ENCODE measurements at places on chromosomes 3 and 15.

GRCh38 chr3:68878322-68878721 lies 54.0 kb downstream of the TAFA4 start:
- H3K27ac ChIP-seq = no peak overlapping the region
- no peaks in the 10 kb centered on the region for H3K27me3 ChIP-seq
- no peaks in the 10 kb centered on the region for H3K36me3 ChIP-seq
- DNase-seq = no peak

DNA sequence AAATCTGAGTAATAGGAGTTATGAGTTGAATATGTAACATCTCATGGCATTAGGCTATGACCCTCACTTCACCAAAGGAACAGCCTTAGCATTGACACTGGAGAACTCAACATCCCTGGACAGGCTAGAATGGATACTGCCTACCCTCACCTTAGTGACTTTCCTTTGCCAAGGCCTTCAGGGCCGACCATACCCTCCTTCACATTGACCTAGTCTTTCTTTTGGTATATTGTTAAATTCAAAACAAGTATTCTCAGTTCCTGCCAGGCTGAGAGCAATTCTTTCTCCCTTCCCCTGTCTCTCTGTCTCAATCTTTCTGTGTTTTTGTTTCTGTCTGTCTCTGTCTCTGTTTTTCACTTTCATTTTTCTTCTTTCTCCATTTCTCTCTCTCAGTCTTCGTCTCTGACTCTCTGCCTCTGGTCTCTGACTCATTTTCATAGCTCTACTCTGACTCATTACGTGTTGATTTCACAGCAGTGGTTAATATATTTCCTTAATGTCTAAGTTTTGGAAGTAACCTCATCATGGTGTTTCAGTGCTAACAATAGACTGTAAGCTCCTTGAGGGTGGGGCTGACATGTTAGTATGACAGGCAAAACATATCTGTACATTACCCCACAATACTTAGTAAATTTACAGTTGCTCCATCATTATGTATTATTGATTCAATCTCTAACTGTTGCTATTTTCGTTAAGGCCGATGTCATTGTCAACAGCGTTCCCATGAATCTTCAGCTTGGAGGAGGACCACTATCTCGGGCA lies 32.5 kb downstream of the PARP15 start:
- H3K36me3 ChIP-seq = no peaks in the 10 kb centered on the region
- 0 out of 2 replicates have a peak overlapping the region, but pooled peaks have one; percentile 26 for H3K4me3 ChIP-seq
- peak; percentile 68 for DNase-seq
- peaks cover 7% of the 10 kb centered on the region for H3K4me1 ChIP-seq
- H3K27me3 ChIP-seq = no peaks in the 10 kb centered on the region

- no peaks in the 10 kb centered on the region for H3K4me1 ChIP-seq
- H3K4me3 ChIP-seq = no peak overlapping the region
- no peaks in the 10 kb centered on the region for H3K27me3 ChIP-seq
- no peak overlapping the region for H3K27ac ChIP-seq
- no peak for DNase-seq
- no peaks in the 10 kb centered on the region for H3K36me3 ChIP-seq
These were observed 32.5 kb downstream of the OR5H15 start for GRCh38 chr3:98199020-98199419.

DNA sequence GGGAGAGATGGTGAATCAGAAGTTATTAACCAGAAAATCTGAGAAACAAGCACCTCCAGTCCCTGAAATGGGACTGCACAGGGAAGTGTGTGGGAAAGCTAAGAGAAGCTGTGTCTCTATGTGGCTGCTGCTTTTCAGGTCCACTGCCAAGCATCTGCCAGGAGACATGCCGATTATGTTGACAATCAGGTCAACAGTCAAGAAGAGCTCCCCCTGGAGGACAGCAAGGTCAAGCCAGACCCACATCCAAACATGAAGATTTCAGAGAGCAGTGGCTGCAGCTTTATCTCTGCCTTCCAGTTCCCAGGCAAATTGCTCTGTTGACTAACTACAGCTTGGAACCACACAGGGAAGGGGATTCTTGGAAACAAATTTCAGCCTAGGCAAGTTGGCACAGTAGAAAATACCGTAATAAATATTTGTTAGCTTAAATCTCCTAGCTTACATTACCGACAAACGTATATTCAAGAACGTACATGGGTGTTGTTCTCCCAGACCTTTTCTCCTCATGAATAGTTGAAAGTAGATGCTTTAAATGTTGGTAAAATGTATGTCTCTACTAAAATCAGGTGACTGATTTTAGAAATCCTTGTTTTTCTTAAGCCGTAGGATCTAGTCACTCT lies 394.5 kb upstream of the RARB start:
- H3K4me1 ChIP-seq = no peaks in the 10 kb centered on the region
- no peaks in the 10 kb centered on the region for H3K36me3 ChIP-seq
- peak; percentile 52 for DNase-seq
- H3K27ac ChIP-seq = no peak overlapping the region
- no peaks in the 10 kb centered on the region for H3K27me3 ChIP-seq

GRCh38 chr15:89328398-89329254 lies 6.0 kb downstream of the POLG start:
- H3K4me1 ChIP-seq = peaks cover 27% of the 10 kb centered on the region
- peaks cover 56% of the 10 kb centered on the region for H3K36me3 ChIP-seq
- DNase-seq = no peak
- no peak overlapping the region for H3K4me3 ChIP-seq

DNA sequence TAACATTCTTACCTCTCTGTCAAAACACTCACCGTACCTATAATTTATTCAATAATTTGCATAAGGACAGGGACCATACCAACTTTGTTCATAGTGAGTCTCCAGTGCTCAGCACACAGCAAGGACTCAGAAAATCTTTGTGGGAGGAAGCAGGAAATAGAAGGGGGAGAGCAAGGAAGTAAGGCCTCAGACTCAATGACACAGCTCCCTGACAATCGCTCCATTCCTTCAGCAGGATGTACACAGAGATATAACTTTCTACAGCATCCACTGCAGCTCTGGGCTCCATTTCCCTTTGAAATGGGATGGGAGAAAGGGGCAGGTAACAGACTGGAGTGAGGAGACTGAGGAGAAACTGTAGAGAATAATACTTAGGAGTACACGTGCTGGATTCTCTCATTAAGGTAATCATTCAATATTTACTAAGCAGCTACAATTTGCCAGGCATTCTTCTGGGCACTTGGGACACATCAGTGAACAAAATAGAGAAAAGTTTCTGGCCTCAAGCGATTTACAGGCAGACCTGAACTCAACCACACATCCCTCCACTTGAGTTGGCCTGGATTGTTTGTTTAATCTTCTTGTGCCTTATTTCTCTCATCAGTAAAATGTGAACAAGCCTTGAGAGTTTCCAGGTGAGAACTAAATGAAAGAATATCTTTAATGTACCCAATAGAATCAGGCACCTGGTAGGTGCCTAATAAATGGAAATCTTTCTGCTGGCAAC lies 330.3 kb upstream of the THBS1 start:
- H3K36me3 ChIP-seq = no peaks in the 10 kb centered on the region
- H3K27ac ChIP-seq = no peak overlapping the region
- DNase-seq = no peak
- no peak overlapping the region for H3K4me3 ChIP-seq
- no peaks in the 10 kb centered on the region for H3K27me3 ChIP-seq
